ENCODE measurements at places on chromosomes 16 and 17. TPM values are rescaled to one million over a fixed set of nuclear protein-coding genes. Genes with fewer than 3 reads are reported as not detected.

DNA sequence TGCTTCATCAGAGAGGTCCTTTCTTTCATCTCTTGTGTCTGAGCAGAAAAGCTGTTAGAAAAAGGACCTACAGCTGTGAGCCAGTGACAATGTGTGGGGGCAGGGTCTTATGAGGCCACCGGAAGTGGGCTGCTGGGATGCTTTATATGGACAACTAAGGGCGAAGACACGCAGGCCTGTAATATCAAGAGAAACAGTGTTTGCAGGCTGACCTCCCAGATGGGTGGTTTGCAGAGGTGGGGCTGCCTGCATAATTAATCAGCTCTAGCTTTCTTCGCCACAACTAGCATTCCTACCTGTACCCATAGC, 30.4 kb upstream of the SALL1 start:
- H3K4me1 ChIP-seq = no peaks in the 10 kb centered on the region
- no peaks in the 10 kb centered on the region for H3K36me3 ChIP-seq
- no peaks in the 10 kb centered on the region for H3K27me3 ChIP-seq
- H3K4me3 ChIP-seq = no peak overlapping the region
- no peak for DNase-seq

KRT17 gene
- total RNA-seq = not detected

- H3K36me3 ChIP-seq = peaks cover 13% of the 10 kb centered on the region
- H3K4me3 ChIP-seq = no peak overlapping the region
- H3K27me3 ChIP-seq = no peaks in the 10 kb centered on the region
Observed at GRCh38 chr16:71473891-71474290, 11.8 kb upstream of the ZNF23 start.

- H3K27me3 ChIP-seq = no peaks in the 10 kb centered on the region
- H3K4me3 ChIP-seq = peak overlapping the region; percentile 98
- peaks cover 44% of the 10 kb centered on the region for H3K36me3 ChIP-seq
- peak; percentile 65 for DNase-seq
- H3K4me1 ChIP-seq = peaks cover 58% of the 10 kb centered on the region
Observed at GRCh38 chr17:18184143-18185031, 759 bp downstream of the ALKBH5 start.

SLC16A13 gene
- total RNA-seq = 5.2 TPM

DNA sequence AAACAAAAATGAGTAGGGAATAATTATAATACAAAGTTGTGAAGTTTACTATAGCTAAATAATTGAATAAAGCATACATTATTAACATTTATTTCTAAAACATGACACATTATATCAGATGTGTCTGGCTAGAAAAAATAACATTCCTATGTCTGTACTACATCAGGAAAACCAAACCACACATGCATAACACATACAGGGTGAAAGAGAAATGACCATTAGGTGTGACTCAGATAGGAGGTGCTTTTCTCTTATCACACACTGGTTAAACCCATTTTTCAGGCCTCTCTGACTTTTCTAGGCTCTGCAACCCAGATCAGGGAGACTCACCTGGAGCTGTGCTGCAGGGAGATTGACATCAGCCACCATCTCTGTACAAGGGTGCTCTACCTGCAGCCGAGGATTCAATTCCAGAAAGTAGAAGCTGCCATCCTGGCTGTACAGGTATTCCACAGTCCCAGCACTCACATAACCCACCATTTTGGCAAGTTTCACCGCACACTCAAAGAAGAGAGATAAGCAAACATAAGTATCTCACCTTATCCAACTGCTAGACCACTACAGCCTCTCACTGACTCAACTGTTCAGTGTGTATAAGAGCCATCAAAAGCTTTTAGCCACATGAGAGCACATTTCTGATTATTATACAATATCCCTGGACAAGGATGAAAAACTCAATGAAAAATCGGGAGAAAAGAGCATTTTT, 116.6 kb upstream of the C17orf78 start:
- no peaks in the 10 kb centered on the region for H3K4me1 ChIP-seq
- no peak overlapping the region for H3K27ac ChIP-seq
- no peaks in the 10 kb centered on the region for H3K27me3 ChIP-seq
- DNase-seq = no peak

CACNB1 gene
- 12.7 TPM for total RNA-seq

HASPIN gene
- total RNA-seq = 23.8 TPM

- H3K27ac ChIP-seq = no peak overlapping the region
- no peaks in the 10 kb centered on the region for H3K36me3 ChIP-seq
- no peaks in the 10 kb centered on the region for H3K4me1 ChIP-seq
- H3K27me3 ChIP-seq = no peaks in the 10 kb centered on the region
Observed at GRCh38 chr16:35908942-35909341, 2449.5 kb downstream of the TP53TG3F start.

DNA sequence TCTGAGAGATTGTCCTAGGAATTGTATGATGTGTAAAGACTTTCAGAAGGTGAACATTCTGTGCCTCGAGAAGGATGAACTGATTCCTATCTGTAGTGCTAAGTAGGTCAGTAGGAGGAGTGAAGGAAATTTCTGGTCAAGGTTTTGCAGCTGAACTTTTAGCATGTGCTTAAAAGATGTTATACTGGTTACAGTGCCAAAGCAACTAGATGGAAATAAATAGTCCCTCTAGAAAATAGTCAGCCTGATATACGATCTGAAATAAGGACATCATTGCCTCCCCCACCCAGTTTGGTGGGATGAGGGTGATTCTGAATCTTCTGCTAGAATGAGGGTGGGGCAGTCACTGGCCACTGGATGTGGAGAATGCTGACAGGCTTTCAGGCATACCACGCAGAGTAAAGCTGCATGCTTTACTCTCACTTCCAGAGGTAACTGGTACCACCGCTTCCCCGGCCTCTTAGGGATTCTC, 57.2 kb upstream of the VPS4A start:
- no peaks in the 10 kb centered on the region for H3K36me3 ChIP-seq
- no peak overlapping the region for H3K4me3 ChIP-seq
- DNase-seq = no peak

BMERB1 gene
- total RNA-seq = 19.9 TPM

C16orf96 gene
- 0.08 TPM for total RNA-seq

- no peak overlapping the region for H3K27ac ChIP-seq
- no peaks in the 10 kb centered on the region for H3K36me3 ChIP-seq
- no peak overlapping the region for H3K4me3 ChIP-seq
- no peaks in the 10 kb centered on the region for H3K27me3 ChIP-seq
- H3K4me1 ChIP-seq = no peaks in the 10 kb centered on the region
- DNase-seq = no peak
Observed at GRCh38 chr16:59743504-59743903, 1009.4 kb upstream of the GOT2 start.

SALL1 gene
- total RNA-seq = not detected
